Fibroblast of skin of back (primary cell): ENCODE measurements at places on chromosomes 3 and 15.

- DNase-seq: no peak
Observed at GRCh38 chr3:9955611-9956352, 3.6 kb upstream of the PRRT3 start.

DNA sequence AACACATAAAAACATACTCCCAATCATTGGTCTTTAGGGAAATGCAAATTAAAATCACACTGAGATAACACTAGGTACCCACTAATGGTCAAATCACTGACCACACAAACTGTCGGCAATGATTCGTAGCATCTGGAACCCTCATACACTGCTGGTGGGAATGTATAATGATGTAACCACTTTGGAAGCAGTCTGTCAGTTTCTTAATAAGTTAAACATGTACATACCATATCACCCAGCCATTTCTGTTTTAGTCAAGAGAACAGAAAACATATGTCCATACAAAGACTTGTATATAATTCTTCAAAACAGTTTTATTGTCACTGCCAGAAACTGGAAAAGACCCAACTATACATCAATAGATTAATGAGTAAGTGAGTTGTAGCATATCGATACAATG lies 63.3 kb upstream of the LRRC3B start:
- peak; percentile 1 for DNase-seq

- no peak for DNase-seq
Observed at GRCh38 chr3:49652903-49653415, 21.2 kb upstream of the APEH start.

DNA sequence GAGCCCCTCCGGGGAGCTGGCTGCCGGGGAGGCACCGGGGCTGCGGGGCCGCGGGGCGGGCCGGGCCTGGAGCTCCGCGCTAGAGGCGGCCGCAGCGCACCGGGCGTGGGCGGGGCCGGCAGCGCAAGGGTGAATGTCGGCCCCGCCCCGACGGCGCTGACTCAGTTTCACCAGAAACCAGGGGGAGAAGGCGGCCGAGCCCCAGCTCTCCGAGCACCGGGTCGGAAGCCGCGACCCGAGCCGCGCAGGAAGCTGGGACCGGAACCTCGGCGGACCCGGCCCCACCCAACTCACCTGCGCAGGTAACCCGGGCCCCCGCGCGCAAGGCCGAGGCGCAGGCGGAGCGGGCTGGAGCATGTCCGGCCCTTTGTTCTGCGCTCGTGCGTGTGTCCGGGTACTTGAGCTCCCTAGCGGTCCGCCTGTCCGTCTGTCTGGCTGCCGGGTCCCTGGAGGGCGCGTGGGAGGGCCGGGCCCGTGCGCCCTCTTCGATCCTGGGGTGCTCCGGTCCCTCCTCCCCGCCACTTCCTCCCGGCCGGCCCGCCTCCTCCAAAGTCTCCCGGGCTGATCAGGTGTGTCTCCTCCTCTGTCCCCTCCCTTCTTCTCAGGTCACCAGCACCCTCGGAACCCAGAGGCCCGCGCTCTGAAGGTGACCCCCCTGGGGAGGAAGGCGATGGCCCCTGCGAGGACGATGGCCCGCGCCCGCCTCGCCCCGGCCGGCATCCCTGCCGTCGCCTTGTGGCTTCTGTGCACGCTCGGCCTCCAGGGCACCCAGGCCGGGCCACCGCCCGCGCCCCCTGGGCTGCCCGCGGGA lies at the start of gene SPINT1:
SPINT1 (plus strand) TSS at position 164 of the 811 bp plus-strand sequence; CDS start at position 671, 507 bp downstream.
- DNase-seq: no peak

GRCh38 chr15:34179234-34179633 lies 30.7 kb downstream of the KATNBL1 start:
- DNase-seq: no peak

- DNase-seq: no peak
Observed at GRCh38 chr15:96700555-96700954, 370.1 kb downstream of the NR2F2 start.

DNA sequence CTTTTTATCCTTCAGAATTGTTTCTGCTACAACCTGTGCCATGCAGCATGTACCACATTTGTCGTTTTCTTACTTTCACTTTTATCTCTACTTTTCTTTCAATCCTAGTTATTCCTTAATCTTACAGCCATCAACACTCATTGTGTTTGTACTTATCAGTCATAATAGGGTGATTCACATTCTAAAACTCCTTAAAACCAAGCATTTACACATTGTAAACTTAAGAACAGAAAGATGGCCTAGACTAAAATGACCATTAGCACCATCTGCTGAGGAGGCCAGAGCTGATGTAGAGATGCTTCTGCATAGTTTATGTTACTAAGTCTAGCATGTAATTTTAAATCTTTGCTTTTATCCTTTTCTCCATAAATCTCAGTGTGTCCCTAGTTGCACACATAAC lies 25.5 kb downstream of the EIF2AK4 start:
- DNase-seq: no peak
